ENCODE measurements at places on chromosomes 4 and X.

DNA sequence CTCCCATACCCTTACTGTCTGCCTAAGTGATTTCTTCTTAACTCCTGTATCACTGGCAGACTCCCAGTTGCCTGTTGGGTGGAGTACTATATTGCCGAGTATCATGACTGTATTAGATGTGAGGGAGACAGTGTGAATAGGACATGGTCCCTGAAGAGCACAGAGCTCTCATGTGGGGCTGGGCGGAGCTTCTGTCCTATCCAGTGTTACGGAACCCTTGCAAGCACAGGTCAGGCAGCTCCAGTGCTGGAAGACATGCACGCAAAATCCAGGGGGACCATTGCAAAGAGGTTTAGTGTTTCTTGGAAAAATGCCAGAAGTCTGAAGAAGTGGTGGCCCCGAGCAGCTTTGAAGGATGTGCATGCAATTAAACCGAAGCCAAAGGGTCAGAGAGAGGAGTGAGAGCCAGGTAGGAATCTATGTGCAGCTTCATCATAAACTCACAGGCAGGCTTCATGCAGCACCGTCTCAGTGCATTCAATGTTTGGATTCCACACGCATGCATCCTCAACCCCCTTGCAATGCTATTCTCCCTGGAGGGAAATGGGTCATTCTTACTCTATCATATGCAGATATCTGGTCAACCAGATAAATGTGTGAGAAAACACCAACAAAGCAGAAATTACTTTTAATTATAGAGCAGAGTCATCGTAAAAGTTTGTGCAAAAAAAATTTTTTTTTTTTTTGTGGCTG is 49.7 kb upstream of the DHRSX start:
- DNase-seq, result no peak

- DNase-seq, result no peak
Measured at GRCh38 chr4:54872261-54872660, 214.5 kb downstream of the KIT start.

- no peak for DNase-seq
Measured at GRCh38 chr4:78784236-78784865, 8.2 kb downstream of the BMP2K start.

DNA sequence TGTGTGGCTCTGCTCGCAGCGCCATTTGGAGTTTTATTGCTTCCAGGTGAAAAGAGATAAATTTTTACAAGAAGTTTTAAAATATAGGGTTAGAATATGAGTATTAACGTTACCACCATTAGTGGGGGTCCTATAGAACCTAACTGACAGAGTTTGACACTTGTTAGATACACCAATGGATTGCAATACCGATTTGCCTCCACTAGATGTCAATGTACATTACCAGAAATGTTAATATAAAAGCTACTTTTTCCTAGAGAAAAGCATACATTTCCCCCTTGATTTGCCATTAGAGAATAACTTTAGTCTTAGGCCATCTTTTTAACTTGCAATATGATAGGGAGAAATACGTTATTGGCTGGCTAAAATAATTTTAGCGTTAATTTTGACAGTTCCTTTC is 108.4 kb downstream of the LINC00632 start:
- DNase-seq, result no peak

DNA sequence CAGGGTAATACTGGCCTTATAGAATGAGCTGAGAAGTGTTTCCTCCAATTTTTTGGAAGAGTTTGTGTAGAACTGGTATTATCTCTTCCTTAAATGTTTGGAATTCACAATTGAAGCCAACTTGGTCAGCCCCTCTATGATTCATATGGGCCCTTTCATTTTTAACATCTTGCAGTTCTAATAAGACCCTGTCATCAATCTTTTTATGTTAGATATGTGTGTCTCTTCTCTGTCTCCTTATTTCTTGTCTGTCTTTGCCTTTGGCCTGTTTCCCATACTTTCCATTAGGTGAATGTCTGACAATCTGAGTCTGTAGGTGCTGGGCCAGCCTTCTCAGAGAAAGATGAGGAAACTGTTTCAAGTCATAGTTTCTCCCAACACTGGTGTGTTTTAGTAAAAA is 88.7 kb downstream of the SLC16A2 start:
- no peak for DNase-seq
